Bronchial epithelial cell (primary cell): ENCODE measurements at places on chromosomes 3 and 15. TPM values are rescaled to one million over a fixed set of nuclear protein-coding genes. Genes with fewer than 3 reads are reported as not detected.

WNT7A gene
- 7.9 and 13.4 TPM in 2 replicates for total RNA-seq

- DNase-seq, result peak; percentile 50
Measured at GRCh38 chr15:93527374-93528050, 438.5 kb upstream of the RGMA start.

- DNase-seq, result no peak
Measured at GRCh38 chr3:187550446-187550845, 119.7 kb downstream of the SST start.

DNA sequence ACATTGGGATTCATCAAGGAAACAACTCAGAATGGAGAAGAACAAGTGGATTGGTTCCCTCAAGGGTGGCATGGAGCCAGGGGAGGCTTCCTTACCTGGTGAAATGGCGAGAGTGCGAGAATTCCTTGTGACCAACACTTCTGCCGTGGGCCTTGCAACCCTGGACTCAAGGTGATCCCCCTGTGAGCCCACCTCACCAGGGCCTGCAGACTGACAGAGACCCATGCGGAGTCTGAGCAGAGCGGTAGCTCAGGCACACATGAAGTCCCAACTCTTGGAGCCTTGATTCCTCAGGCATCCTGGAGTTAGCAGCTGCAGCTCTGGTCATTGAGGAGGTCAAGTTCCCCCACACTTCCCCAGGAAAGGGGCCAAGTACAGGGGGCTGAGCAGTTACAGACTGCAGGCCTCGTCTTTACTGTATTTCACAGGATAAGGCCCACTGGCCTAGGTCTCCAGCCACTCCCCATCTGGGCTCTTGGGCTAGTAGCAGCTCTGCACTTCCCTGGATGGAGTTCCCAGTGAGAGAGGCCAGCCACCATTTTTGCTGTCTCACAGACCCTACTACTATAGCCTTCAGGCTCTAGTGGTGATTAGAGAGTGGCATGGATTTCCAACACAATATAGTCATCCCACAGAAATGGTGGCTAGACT lies 269.5 kb upstream of the DCBLD2 start:
- no peak for DNase-seq
